ENCODE measurements at places on chromosomes 7 and 10.
A peak's percentile ranks its signal among the peaks of the same experiment; 100 is the strongest.

- no peak for DNase-seq
Measured at GRCh38 chr7:116162992-116163391, 47.3 kb upstream of the TES start.

- DNase-seq: peak; percentile 24
Measured at GRCh38 chr7:117069379-117069778, 116.1 kb downstream of the ST7 start.

DNA sequence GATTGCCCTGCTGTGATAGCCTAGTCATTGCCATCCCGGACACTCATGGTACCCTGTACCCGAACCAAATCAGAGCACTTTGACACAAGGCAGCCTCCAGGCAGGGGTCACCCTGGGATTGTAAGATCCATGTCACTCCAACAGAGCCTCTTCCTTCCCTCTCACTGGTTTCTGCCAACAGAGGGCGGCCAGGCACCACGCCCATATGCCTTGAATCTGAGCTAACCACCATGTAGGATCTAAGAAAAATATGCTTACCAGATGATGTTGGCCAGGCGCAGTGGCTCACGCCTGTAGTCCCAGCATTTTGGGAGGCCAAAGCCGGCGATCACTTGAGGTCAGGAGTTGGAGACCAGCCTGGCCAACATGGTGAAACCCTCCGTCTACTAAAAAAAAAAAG, 389.2 kb upstream of the KLF6 start:
- no peak for DNase-seq

GRCh38 chr7:2800220-2800930, 43.7 kb downstream of the GNA12 start:
- no peak for DNase-seq

DNA sequence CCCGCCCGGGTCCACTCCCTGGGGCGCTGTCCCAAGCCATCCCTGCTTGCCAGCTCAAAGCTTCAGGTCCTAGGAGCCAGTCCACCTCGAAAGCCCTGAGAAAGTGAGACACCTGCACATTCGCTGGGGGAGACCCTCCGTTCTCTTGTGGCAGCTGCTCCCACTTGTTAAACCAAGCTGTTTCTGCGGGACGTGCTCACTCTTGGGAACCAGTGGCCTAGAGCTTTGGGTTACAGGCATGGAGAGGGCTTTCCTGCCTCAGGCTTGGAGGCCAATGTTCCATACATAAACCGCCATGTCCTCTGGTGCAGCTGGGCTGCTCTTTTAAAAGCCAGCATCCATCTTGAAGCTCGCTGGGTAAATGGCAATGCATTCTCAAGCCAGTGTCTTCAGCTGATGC, 19.9 kb upstream of the TTYH3 start:
- no peak for DNase-seq

GRCh38 chr7:138460649-138461607, 869 bp downstream of the TRIM24 start:
- peak; percentile 68 for DNase-seq

DNA sequence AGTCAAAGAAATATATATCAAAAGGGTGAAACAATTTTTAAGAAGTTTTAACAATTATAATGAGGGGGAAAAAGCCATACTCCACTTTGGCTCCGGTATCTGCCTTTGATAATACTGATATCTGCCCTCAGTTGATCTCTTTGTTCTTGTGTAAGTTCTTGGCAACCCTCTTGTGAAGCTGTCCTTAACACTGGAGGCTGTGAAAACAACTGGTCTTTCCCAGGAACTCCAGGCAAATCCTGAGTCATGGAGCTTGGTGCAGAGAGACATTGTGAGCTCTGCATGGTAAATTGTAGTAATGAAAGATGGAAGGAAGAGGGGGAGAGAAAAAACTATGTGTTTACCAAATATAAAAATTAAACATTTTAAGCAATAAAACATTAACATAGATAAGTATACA, 11.9 kb upstream of the ERVW-1 start:
- DNase-seq: no peak
